ENCODE measurements at places on chromosomes 3 and 15.

- no peak for DNase-seq
These were observed 59.7 kb upstream of the SLCO3A1 start for GRCh38 chr15:91793771-91794170.

DNA sequence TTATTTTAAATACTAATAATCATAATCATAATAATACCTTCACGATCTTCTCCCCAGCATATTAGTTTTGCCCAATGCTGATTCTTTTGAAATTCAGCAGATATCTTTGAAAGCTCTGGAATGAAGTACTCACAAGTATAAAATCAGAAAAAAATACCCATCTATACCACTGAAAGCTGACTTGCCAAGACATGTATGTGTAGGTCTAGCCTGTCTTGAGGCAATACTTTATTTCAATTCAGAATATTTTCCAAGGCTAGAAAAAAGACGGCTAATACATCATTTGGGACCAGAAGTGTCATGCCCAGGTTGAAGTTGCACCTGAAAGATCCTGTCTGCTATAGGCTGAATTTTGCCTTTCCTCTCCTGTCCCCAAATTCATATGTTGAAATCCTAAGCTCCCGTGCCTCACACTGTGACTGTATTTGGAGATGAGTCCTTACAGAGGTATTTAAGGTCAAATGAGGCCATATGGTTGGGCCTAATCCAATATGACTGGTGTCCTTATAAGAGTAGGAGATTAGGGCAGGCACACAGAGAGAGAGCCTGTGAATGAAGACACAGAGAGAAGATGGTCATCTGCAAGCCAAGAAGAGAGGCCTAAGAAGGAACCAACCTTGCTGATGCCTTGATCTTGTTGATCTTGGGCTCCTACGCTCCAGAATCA lies 255.9 kb upstream of the CMC1 start:
- DNase-seq, result no peak

DNA sequence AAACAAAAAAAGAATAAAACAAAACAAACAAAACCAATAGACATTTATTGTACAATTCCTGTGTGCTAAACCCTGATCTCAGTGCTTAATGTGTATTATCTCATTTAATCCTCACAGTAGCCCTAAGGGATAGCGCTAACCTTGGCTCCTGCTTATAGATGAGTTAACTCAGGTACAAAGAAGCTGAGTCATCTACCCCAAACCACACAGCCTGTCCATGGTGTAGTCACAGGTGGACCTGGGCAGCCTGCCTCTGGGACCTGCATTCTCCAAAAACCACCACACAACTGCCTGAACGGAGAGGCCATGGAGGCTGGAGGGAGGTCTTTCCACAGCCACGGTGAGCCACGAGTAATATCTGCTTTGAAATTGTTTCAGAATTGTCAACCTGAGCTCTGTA lies 5.5 kb upstream of the CLN6 start:
- DNase-seq, result no peak

- no peak for DNase-seq
These were observed 325.6 kb upstream of the AZI2 start for GRCh38 chr3:28674212-28674611.
